ENCODE measurements at places on chromosomes 16 and 17.

DNA sequence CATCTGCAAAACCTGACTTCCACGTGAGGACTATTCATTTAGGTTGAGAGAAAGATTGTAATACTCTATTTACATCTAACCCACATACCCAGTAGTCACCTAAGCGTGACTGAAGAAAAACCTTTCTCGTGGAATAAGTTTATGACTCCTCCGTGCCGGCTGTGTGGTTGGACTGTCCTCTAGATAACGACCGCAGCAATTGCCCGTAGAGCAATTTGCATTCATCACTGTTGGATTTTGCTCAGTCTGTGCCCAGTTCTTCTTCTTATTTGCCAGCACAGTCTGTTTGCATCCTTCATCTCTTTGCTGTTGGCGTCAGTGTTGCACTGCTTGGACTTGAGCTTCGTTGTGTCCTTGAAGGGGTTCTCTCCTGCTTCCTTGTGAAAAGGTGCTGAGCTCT is 131.3 kb downstream of the CYB561 start:
- no peak for DNase-seq

DNA sequence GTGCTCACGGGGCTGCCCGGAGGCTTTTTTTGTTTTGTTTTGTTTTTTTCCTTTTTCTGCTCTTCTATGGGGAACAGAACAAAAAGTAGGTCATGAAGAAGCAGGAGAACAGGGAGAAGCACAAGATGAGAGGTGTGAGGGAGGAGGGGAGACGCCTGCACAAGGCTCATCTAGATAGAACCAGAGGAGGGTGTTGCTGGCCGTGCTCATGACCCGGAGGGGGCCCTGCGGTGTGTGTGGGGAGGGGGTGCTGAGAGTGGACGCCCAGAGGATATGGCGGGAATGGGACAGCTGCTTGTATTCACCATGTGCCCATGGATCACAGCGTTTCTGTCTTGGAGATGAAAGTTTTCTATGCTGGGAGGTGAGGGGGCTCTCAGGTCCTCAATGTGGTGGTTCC is 183.7 kb downstream of the FOXL1 start:
- DNase-seq, result no peak

DNA sequence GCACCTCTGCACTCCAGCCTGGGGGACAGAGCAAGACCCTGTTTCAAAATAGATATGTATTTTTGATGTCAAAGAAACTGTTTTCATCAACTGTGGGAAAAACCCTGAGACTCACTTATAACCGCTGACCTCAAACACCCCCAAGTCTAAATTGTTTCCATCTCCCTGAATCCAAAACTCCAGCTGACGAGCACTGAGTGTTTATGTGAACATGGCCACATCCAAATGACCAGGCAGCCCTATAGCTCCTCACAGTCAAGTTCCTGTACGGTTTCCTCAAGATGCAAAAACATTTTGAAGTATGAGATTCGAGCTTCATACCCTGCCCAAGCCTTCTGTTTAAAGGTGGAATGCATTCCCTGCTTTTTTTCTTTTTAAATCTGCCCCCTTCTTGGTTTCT is 45.3 kb upstream of the ZCCHC14 start:
- no peak for DNase-seq

DNA sequence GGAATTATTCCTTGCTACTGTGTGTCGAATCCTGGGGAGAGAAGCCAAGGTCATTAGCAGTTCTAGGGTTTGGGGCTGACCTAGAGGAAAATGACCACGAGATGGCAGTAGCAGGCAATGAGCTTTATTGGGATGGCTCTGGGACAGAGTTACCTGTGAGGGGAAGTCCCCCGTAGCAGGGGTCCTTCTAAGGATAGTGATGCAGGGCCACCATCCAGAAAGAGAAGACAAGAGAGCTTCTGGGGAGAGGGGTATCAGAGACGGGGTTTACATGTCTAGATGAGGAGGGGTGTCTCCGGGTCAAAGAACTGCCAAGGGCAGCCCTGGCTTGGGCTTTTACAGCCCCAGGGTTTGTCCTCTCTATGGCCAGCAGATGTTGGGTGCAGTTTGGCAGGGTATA is 6.4 kb upstream of the GGT6 start:
- no peak for DNase-seq

DNA sequence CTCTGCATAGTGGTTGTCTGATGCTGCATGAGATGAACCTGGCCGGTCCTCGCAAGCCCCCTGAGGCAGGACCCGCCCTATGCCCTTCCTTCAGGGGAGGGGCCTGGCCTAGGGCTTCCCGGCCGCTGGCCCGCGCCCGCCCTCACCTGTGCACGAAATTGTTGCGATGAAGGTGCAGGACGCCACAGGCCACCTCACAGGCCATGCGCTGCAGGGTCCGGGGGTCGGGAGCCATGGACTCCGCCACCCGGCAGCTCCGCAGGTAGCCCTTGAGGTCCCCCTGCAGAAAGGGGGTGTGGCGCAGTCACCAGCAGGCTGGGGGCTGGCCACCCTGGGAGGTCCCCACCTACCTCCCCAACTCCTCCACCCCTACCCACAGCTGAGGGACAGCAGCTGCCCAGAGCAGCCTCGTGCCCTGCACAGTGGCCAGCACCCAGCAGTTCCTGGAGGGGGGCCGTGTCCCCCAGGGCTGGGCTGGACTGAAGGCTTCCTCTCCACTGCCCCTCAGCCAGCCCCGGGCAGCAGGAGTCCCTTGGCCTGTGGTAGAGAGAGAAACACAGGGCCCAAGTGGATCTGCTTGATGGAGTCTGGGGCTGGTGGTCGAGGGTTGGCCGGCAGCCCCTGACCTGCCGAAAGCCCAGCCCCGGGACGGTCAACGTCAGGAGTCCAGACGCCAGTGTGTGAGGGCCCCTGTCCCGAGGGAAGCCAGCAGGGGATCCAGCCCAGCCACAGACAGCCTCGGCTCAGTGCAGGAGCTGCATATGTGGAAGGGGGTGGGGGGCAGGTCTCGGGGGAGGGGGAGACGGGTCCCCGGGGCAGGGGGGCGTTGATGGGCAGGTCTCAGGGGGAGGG is 38.8 kb upstream of the PVALEF start:
- no peak for DNase-seq

GRCh38 chr17:56987283-56987834 is 9.4 kb downstream of the SCPEP1 start:
- DNase-seq, result no peak

DNA sequence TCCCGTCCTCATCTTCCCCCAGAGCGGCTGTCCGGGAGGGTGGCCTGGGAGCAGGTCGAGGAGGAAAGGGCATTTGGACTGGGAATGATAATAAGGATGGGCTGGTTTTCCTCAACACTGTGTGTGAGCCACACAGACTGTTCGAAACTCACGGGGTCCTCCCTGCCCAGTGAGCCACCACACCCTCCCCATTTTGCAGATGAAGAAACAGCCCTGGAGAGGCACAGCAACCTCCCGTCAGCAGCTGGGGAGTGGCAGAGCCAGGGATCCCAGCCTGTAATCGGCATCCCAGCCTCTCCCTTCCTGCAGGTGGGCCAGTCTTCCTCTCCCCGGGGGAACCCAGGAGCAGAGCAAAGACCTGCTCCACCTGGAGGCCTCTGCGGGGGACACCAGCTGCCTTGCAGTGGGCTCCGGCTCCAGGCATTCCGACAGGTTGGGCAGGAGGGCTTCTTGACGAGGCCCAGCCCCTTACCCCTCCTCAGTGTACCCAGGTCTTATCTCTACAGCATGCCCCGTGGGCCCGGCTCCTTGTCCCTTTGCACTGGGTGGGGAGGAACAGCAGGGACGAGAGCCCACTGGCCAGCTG is 23.8 kb downstream of the ENGASE start:
- DNase-seq, result no peak

GRCh38 chr17:71869293-71869692 is 251.5 kb upstream of the SOX9 start:
- DNase-seq, result no peak

Measured in cortex of kidney (tissue), 1 donor.